ENCODE measurements at places on chromosomes 13 and 19. TPM values are rescaled to one million over a fixed set of nuclear protein-coding genes. Genes with fewer than 3 reads are reported as not detected.

The KLK5 gene
- total RNA-seq = not detected

The PGLYRP2 gene
- total RNA-seq = not detected

DNA sequence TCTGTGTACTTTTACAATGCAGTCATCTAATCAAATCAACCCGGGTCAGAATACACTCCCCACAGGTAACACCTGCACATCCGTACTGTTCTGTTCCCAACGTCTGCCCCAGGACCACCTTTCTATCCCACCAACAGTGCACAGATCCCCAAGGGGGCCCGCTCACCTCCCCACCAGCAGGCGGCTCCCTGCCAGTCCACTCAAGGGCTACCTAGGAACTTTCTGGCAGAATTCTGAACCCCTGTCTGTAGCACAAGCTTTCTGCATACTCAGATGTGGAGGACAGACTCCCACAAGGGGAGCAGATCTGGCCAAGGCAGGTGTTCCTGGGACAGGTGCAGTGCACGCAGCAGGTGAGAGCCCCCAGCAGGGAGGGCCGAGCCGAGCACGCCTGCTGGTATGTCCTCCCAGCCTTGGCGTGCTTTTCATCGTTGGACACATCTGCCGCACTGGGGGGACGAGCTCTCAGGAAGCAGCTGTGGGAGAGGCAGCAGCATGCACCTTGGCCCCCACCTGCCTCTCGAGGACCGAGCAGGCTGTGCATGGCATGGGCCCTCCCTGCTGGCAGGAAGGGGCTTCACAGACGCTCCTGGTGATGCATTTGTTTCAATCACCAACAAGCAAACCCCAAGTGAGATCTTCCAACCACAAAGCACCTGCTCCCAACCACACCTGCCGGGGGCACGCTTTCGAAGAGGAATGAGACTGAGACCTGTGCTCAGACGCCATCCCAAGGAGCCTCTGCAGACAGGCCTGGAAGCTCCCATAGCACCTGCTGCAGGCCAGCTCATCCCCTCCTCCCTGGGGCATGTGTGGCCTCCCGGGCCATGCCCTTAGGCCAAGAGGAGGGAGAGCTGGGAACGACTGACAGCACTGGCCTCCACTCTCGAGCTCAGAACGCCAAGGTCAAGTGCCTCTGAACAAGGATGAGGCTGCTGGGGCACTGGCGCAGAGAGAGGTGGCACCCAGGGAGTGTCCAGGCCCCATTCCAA is 35.9 kb downstream of the RAB20 start:
- DNase-seq = no peak

- DNase-seq = no peak
These were observed 107.8 kb downstream of the FOXO1 start for GRCh38 chr13:40558656-40559055.

- DNase-seq = no peak
These were observed 30.5 kb downstream of the ZSWIM4 start for GRCh38 chr19:13825489-13826441.

GRCh38 chr19:35069696-35070095 is 28.2 kb downstream of the HPN start:
- DNase-seq = peak; percentile 8

DNA sequence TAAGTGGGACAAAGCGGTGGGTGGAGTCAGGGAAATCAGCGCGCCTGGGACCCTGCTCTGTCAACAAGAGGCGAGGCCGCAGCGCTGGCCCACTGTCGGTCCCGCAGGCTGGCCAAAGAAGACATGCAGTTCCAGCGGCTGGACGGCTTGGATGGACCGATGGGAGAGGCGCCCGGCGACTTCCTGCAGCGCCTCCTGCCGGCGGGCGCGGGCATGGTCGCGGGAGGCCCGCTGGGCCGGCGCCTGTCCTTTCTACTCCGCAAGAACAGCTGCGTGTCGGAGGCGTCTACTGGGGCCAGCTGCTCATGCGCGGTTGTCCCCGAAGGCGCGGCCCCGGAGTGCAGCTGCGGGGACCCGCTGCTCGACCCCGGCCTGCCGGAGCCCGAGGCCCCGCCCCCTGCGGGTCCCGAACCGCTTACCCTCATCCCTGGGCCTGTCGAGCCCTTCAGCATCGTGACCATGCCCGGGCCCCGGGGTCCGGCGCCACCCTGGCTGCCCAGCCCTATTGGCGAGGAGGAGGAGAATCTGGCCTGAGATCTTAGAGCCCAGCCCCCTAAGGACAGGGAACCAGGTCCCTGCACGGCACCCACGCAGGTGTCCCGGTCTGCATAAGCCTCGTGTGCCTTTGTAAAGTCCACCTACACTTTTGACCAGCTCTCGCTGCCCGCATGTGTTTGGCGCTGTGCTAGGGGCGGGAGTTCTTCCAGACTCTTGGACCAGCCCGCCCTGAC is 6.1 kb downstream of the BEST2 start:
- DNase-seq = peak; percentile 61

- no peak for DNase-seq
These were observed 10.1 kb upstream of the ATP8B3 start for GRCh38 chr19:1822210-1822609.
